ENCODE measurements at places on chromosomes 5 and 9.

DNA sequence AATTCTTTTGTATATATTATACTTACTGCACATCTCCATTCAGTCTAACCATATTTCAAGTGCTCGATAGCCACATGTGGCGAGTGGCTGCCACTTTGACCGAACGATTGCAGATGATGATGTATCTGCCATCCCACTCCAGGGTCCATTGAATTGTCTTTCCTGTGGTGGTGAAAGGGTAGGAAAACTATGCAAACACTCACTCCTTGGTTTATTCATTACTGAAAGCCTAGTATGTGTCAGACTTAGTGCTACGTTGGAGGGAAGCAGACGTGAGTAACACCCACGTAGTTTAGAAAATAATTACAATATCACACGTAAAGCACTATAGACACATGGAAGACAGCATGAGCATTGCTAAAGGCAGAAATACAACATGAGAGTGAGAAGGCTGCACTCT lies 353.7 kb downstream of the CSNK1G3 start:
- DNase-seq = no peak

DNA sequence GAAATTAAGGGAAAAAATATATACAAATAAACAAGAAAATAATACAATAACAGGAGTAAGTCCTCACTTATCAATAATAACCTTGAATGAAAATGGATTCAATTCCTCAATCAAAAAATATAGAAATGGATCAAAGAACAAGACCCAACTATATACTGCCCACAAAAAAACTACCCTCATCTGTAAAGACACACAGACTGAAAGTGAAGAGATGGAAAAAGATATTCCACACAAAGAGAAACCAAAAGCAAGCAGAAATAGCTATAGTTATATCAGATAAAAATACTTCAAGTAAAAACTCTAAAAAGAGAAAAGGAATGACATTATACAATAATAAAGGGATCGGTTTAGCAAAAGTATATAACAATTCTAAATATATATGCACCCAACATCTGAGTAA lies 66.5 kb downstream of the KIAA0825 start:
- no peak for DNase-seq

DNA sequence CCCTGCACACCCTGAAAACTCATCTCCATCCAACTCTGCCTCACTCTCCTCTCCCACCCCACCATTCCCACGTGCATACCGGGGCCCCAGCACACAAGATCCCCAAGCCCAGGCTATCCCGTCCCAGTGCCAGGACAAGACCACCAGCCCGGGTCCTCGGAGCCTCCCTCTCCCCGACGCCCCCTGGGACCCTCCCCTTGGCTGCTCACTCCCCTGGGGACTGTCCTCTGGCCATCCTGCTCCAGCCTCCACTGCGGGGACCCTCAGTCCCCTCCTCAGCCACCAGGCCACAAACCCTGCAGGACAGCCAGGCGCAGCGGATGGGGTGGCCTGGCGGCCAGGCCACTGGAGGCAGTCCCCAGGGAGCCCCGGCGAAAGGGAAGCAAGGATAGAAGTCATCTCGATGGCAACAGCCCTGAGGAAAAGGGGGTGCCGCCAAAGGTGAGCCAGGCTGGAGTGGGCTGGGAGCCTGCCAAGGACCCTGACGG lies 62.8 kb downstream of the C9orf50 start:
- no peak for DNase-seq

DNA sequence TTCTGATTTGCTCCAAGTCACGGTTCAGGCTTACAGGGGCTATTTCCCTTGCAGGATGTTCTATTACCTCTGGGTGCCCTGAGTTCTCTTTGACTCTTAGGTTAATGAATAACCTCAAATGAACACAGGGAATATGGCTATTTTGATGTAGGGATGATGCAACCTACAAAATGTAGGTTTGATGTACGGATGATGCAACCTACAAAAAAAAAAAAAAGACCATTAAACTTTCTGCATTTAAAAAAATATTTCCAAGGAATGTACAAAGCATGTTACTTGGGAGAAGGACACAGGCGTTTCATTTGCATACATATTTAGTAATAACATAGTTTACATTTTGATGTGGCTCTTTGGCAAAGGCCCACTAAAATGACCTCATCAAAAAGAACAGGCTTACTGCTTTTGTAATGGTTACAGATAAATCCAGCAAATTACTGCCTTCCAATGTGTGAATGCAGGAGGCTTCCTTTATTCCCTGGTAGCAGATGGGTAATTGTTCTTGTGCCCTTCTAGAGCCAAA lies 36.3 kb downstream of the ZNF474 start:
- no peak for DNase-seq

DNA sequence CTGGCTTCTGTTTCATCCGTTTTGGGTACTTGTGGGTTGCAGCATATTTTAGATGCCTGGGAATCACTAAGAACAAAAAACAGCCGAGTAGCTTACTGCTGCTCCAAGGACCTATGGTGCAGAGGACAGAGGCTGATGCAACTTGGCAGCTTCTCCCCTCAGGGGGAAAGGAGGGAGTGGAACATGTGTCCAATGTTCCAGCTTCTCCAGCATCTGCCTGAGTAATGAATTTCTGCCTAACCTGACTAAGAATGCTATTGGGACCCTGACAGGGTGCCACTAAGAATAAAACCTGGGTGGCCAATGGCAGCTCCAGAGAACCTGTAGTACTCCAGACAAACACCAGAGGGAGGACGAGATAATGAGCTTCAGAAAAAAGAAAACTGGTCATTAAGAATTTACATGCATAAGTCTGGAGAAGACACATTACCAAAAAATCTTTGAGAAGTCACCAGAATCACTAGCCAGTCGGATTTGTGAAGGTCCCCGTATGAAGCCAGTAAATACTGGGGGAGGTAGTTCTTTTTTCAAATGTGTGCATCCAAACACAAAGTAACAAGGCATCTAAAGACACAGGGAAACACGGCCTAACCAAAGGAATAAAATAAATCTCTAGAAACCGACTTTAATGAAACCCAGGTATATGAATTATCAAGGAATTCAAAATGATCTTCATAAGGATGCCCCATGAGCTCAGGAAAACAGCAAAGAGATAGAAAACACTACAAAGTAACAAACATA lies 293.5 kb downstream of the HINT1 start:
- no peak for DNase-seq

- DNase-seq = no peak
These were observed 19.7 kb downstream of the RIOK2 start for GRCh38 chr5:97163360-97163764.

- no peak for DNase-seq
These were observed 96.1 kb downstream of the WDR41 start for GRCh38 chr5:77396017-77396416.

- no peak for DNase-seq
These were observed 102.7 kb upstream of the MIER3 start for GRCh38 chr5:57054671-57055070.

DNA sequence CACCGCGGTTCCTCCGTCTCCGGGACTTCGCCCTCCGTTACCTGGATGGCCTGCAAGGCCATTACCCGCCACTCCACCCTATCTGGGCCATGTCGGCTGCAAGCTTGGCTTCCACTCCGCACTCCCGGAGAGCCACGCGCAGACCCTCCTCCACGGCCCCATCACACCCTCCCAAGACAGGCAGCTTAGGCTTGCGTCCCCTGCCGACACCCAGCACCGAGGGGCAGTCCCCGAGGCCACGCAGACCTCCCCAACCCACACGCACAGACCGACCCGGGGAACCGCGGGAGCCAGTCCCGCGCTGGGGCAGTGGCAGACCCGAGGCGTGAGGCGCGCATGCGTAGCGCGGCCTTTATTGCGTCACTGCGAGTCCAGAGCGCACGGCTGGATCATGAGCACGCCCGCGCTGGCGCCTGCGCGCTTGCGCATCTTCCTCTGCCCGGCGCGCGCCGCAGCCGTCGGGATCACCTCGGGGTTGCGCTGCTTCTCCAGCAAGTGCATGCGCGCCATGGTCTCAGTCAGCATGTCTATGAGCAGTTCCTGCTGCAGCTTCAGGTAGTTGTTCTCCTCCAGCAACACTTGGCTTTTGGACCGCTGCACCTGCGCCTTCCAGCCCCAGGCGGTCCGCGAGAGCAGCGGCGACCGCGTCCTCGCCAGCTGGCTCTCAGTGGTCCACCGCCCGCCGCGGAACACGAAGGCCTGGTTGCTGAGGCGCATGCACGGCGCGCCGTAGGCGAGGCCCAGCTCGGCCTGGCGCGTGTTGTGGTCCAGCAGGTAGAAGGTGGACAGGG lies 2.4 kb downstream of the CBY3 start:
- DNase-seq = peak; percentile 86

DNA sequence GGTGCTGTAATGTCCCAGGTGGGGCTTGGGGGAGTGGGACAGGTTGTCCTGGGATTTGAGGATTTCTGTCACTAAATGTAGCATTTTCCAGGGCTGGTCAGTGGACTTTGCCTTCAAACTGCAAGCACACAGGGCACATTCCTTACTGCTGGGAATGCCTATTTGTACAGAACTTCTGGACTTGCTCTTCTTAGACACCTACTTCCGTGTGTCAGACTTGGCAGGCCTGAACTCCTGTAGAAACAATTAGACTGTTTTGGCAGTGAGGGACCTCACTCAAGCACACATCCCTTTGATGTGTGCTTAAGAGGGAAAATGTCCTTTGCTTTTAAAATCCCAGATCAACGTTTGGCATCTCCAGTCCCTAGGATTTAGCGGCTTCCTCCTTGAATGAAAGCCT lies 192.2 kb downstream of the PAPPA start:
- DNase-seq = no peak

Measured in AG04450 (cell line).